ENCODE measurements at places on chromosomes 13 and 19.

DNA sequence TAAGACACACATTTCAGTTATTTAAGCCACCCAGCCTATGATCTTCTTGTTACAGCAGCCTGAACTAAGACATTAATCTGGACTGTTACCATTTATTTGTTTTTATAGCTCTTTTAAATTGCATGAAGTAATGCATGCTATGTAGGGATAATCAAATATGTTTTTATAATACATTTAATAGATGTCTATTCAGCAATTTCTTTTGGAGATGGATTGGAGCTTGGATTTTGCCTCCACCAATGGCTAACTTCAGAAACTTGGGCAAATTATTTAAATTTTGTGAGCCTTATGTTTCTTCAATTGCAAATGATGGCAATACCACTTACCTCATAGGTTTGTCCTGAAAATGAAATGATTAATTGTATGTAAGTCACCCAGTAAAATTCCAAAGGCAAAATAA, 288.7 kb downstream of the GPC6 start:
- no peak for DNase-seq

DNA sequence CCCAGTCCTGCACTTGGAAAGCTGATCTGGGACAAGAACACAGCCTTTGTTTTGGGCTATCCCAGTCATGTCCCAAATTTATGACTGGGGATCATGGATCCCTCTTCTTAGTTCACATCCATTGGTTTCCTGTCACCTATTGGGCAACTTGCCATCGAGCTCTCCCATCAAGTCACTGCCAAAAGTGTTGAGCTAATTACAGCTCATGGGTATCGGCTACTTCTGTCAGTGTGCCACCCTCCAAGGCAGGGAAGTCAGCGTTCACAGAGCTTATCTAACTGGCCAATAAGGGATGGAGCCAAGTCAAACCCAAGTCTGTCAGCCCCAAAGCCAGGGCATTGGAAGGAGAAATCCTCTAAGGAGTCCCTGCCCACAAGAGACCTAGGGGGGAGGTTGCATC, 53.2 kb upstream of the KATNAL1 start:
- DNase-seq, result no peak

DNA sequence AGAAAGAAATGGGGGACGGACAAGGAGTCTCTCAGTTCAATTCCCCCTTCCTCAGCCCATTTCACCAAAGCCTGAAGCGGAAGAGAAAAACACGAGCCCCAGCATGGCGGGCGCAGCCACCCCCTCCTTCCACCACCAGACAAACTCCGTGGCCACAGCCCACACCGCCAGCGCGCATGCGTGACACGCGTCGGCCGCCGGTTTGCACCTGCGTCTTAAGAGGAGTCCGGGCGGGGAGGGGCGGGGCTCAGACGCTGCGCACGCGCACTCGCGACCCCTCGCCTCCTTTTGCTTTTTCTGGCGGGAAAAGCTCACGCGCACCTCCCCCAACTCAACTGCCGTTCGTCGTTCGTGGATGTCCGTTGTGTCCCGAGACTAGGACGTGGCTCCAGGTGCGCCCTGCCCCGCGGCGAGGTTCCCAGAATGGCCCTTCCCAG, at the start of gene KASH5:
Gene KASH5 (plus strand): TSS at position 314 of the 437 bp plus-strand sequence. CDS start 2,635 bp downstream, outside the sequence.
- peak; percentile 29 for DNase-seq

GRCh38 chr19:57708641-57709361, at the start of gene ZNF154:
Gene ZNF154 (minus strand): TSS chr19:57709204. CDS start chr19:57708971, 233 bp downstream.
- peak; percentile 82 for DNase-seq

- DNase-seq, result no peak
Measured at GRCh38 chr19:47506459-47506858, 8.4 kb downstream of the NAPA start.

- DNase-seq, result no peak
Measured at GRCh38 chr13:113731192-113732175, 27.5 kb upstream of the TMEM255B start.

DNA sequence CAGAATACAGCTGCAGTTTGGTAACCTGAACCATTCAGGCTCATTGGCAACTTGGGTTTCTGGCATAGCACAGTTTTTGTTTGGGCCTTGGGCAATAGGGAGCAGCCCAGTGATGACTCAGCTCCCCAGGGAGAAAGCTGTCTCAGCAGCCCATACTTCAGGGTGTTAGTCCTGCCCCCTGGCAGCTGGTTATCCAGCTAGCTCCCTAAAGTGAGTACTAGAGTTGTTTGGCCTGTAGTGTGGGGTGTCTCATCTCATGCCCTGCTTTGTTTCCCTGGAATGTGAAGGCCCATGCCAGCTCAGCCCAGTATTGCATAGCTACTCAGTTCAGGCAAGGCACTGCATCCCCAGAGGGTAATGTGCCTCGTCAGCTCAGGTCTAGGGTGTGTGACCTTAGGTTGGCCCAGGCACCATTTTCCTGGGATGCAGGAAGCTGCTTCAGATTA, 18.2 kb upstream of the ZNF543 start:
- DNase-seq, result peak; percentile 94

- DNase-seq, result no peak
Measured at GRCh38 chr13:42221121-42221765, 50.7 kb upstream of the AKAP11 start.

GRCh38 chr19:10143681-10144080, 24.0 kb upstream of the EIF3G start:
- DNase-seq, result no peak

GRCh38 chr19:47853003-47853402, 6.0 kb upstream of the TPRX2 start:
- DNase-seq, result no peak
